ENCODE measurements at places on chromosomes 7 and 10. TPM values are rescaled to one million over a fixed set of nuclear protein-coding genes. Genes with fewer than 3 reads are reported as not detected.

DNA sequence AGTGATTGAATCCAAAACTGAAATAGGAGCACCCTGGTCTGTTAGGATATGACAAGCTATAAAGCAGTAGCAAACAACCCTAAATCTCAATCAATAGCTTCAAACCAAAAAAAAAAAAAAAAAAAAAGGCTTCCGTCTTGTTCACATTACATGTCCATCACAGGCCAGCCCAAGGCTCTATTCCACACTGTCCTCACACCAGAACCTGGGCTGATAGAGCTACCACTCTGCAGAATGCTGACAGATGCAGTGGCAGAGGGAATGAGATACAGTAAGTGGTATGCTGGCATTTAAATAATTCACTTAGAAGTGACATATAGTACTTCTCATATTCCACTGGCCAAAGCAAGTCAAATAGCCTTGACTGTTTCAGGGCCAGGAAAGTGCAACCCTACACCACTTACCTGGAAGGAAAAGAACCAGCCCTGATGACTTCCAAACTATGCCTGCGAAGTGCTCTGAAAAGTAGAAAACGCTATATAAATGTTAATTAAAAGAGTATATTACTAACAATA, 5.8 kb downstream of the CDCA7L start:
- peaks cover 72% of the 10 kb centered on the region for H3K4me1 ChIP-seq
- H3K4me3 ChIP-seq = peak overlapping the region; percentile 57

- H3K27me3 ChIP-seq = peaks cover under 1% of the 10 kb centered on the region
- no peaks in the 10 kb centered on the region for H3K36me3 ChIP-seq
- H3K4me1 ChIP-seq = peaks cover 13% of the 10 kb centered on the region
- H3K4me3 ChIP-seq = no peak overlapping the region
These were observed 13.1 kb upstream of the ASB4 start for GRCh38 chr7:95472581-95473161.

Gene SSC4D
- 0.67 TPM for total RNA-seq

Gene ELN
- total RNA-seq = not detected

Gene INHBA
- not detected for total RNA-seq

Gene AMZ1
- 0.11 TPM for total RNA-seq

Data from activated CD8-positive, alpha-beta T cell treated with anti-CD3 and anti-CD28 coated beads for 36 hours (primary cell).